Amniotic stem cell (primary cell): ENCODE measurements at places on chromosomes 2 and 18.

- no peak for DNase-seq
Measured at GRCh38 chr2:60977562-60977895, 40.0 kb upstream of the PEX13 start.

DNA sequence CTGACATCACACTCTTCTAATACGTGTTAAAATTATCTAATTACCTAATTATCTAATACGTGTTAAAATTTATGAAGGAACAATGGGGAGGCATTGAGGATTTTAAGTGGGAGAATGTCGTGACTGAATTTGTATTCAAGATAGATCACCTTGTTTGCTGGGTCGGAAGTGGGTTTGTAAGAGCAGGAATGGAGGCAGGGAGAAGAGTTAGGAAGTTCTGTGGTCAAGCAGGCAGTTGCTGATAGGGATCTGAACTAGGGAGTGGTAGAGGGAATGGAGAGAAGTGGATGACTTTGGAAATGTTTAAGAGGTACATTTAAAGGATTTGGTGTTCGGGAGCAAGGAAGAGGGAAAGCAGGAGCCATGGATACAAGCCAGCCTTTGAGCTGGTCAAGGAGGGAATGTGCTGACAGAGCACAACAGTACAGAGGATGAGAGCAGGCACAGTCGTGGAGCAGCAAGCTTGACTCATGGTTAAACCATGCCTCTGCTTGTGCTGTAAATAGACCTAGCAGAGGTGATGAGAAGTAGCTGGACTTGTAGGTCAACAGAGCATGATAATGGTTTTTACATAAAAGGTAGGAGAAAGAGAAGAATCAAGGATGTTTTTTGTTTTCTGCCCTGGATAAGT, 16.2 kb downstream of the IL18RAP start:
- DNase-seq = no peak

GRCh38 chr2:126467367-126468054, 188.4 kb upstream of the GYPC start:
- no peak for DNase-seq

GRCh38 chr18:10135302-10135926, 221.6 kb downstream of the VAPA start:
- no peak for DNase-seq

DNA sequence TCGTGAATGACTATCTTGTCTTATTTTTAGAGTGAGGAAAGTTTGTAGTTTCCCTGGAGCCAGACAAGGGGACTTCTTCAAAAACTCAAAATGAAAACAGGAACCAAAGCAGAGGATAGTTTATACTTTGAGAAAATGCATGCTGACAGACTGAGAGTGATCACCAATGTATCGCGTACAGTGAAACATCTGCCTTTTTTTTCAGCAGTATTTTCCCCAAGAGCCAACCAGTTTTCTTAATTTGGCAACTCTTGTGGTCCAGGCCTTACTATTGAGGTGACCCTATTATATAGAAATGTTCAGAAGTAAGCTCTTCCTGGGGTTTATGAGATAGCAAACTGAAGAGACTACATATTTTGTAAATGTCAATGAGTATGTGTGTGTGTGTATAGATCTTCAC, 153.7 kb upstream of the VRK2 start:
- no peak for DNase-seq

DNA sequence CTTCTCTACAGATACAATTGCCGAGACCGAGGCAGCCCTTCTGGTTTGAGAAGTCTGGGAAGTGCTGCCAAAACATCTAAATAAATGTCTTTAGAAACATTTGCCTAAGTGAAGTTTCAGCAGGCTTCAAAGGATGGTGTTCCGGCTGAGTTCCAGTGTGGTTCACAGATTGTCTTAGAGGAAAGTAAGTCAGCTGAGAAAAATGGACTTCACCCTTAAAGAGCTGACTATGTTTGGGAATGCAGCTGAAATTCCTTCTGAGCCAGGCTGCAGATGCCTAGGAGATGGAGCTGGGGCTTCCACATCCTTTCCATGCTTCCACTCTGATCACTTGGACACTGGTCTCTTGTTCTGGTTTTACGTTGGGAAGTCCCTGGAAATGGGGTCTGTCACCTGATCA, 83.6 kb downstream of the FHOD3 start:
- no peak for DNase-seq

DNA sequence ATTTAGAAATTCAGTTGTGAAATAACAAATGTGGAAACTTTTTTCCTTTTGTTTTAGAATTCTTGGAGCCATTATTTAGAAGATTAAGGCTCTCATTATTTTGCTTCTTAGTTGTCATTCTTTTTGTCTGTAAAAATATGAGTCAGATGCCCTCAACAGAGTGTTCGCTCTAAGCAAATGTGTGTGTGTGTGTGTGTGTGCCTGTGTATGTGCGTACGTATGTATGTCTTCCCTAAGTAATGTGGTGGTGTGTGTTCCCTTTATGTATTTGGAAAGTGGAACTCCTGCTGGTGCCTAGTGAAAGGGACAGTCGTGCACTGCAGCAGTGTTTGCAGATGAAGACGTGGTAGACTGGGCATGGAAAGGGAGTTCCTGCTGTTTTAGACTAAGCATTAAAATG, 27.5 kb downstream of the ZNF407 start:
- no peak for DNase-seq
